ENCODE measurements at places on chromosomes 5 and 9.
A peak's percentile ranks its signal among the peaks of the same experiment; 100 is the strongest.

DNA sequence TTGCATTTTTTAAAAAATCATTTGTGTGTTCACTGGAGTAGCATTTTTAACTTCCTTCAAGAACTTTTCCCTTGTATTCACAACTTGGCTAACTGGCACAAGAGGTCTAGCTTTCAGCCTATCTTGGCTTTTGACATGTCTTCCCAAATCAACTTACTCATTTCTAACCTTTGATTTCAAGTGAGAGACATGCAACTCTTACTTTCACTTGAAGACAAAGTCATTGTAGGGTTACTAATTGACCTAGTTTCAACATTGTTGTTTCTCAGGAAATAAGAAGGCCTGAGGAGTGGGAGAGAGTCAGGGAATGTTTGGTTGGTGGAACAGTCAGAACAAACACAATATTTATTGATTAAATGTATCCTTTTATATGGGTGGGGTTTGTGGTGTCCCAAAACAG, 95.0 kb upstream of the C9orf72 start:
- DNase-seq: no peak

DNA sequence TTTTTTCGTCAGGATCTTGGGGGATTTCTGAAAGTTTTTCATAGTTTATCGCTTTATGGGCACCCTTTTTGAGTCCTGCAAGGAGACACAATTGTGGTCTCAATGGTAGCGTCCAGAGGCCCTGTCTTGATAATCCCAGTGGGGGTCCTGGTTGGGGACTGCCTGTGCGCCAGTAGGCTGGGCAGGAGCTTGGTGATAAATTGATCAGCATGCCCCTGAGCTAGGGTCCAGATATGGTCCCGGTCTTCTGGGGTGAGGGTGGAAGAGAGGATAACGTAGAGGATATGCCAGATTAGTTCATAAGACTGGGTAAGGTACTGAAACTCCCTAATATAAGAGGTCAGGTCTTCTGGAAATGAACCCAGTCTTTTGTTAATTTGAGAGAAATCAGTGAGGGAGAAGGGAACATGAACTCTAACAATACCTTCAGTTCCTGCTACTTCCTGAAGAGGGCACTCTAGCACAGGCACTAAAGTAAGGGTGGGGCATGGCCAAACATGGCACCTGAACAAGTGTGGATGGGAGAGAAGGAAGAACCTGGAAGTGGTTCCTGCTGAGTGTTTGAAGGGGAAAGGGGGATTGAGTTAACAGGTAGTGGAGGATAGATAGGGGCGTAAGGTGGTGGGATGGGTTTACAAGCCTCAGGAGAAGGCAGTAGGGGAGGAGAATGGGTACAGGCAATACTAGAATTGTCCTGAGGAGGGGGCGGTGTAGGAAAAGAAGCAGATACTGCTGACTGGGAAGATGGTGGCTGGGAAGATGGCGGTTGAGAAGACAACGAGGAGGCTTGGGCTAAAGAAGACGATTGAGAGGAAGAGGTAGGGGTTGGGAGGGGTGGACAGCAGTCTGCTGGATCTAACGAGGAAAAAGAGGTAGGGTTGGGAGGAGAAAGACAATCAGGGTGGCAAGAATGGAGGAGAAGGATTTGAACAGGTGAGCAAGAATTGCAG, 33.8 kb upstream of the ANXA2R start:
- peak; percentile 68 for DNase-seq

- DNase-seq: no peak
Measured at GRCh38 chr5:146947181-146947941, 68.8 kb upstream of the PPP2R2B start.

DNA sequence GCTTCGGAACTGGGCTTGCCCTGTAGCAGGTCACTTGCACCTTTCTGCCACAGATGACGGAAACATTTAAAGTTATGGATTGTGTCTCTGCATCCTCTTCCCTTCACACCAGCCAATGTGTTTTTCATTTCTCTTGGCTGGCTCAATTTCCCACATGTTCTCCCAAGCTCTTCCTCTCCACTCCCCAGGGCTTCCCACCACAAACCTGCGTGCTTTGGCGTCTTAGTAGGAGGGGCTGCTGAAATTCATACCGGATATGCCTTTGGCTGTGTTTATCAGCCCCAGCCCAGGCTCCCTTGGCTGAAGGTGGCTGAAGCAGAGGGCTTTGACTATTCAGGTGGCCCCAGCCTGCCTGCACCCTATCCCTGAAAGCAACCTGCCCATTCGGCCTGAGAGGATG, 32.1 kb downstream of the ADRB2 start:
- DNase-seq: no peak

GRCh38 chr5:61416010-61416409, 84.0 kb downstream of the ZSWIM6 start:
- DNase-seq: no peak

DNA sequence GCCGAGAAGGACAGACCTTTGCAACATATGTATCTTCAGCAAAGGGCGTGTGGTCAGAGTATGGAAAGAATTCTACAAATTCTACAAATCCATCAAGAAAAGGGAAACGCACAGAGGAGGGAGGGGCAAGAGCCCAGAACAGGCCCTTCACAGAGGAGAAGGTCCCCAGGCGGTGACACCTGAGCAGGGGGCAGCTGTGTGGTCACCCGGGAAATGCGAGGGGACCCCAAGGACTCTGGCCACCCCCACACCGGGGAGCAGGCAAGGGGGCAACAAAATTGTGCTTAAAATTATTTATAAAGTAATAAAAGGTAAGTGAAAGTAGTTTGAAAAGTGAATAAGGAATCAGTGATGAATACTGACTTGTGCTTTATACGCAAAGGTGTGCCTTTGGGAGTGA, 17.6 kb downstream of the NACC2 start:
- DNase-seq: no peak

- no peak for DNase-seq
Measured at GRCh38 chr5:68303754-68304420, 88.3 kb downstream of the PIK3R1 start.

GRCh38 chr5:148499452-148499851, 115.7 kb downstream of the FBXO38 start:
- no peak for DNase-seq

GRCh38 chr5:10703676-10704075, 57.4 kb downstream of the DAP start:
- no peak for DNase-seq

DNA sequence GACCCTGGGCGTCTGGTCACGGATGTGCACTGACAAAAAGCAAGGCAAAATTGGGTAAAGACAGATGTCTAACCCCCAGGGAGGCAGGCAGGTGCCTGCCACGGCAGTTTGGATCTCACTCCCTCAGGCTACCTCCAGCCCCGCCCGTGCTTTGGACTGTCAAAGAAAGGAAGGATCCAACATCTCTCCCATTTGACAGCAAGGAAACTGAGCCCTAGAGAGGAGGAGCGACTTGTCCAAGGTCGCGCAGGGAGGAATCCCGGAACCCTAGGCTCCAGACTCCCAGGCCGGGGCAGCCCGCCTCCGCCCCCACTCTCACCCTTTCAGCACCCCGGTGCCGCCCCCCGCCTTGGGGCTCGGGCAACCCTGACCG, 376 bp downstream of the GOLGA1 start:
- no peak for DNase-seq

DNA sequence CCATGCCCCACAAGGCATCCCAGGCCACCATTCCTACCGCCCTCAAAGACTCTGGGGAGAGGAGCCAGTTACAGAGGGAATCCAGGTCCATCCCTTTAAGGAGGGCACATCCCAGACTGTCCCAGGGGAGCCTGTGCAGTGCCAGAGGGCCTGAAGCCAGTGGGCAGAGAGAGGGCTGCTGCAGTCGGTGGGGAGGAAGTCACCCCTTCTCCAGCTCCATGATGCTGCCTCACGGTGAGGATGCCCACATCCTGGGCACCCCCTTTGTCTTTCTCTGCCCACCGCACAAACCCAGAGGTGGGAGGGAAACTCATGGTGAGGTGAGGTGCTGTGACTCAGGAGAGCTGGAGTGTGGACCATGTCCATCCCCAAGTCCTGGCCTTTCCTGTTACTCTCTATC, 26.2 kb upstream of the ANKRD33B start:
- peak; percentile 38 for DNase-seq

GRCh38 chr5:145903867-145904266, 31.1 kb upstream of the GRXCR2 start:
- DNase-seq: no peak

DNA sequence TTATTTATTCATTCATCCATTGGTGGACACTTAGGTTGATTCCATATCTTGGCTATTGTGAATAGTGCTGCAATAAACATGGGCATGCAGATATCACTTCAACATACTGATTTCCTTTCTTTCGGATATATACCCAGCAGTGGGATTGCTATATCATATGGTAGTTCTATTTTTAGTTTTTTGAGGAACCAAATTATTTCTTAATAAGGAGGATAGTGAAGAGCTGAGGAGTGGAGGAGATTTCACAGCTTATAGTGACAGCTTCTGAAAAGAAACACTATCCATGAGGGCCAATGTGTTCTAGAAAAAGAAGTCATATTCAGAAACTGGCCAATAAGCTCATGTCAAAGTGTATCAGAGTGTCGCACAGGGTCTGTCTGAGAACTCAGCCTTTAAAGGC, 183.3 kb downstream of the SEC61B start:
- DNase-seq: no peak

- no peak for DNase-seq
Measured at GRCh38 chr5:5497152-5497788, 74.8 kb downstream of the ICE1 start.

DNA sequence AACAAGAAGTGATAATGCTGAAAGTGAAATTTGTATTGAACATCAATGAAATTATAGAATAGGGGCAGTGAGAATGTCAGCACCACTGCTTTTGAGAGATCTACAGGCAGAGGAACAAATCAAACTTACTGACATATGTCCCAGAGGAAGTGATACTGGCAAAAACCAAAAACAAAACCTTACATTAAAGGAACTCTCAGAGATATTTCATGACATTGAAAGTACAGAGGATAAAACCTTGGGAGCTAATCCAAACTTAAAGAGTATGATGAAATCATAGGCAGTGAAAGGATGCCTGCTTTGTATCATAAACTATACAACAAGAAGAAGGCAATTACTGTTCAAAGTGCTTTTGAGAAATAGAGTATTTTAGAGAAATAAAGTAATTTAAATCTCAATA, 90.4 kb upstream of the SV2C start:
- DNase-seq: no peak

- no peak for DNase-seq
Measured at GRCh38 chr5:88093765-88094164, 174.9 kb downstream of the TMEM161B start.

DNA sequence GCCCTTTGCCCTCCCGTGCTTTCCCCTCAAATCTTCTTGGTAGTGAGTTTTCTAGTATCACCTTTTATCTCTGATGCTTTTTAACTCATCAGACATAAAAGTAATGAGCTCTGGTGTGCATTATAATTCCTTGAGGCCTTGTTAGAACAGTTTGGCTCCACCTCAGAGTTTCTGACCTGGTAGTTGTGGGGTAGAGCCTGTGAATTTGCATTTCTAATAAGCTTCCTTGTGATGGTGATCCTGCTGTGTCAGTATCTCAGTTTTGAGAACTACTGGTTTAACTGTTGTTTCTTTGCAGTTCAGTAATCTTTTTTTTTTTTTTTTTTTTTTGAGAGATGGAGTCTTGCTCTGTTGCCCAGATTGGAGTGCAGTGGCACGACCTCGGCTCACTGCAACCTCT, 31.1 kb downstream of the UBE2D2 start:
- DNase-seq: no peak

GRCh38 chr9:100756217-100756616, 178.3 kb downstream of the CAVIN4 start:
- no peak for DNase-seq

GRCh38 chr9:110066929-110067716, 140.8 kb downstream of the C9orf152 start:
- DNase-seq: no peak

Data from CD4-positive, CD25-positive, alpha-beta regulatory T cell (primary cell).